ENCODE measurements at places on chromosomes 6 and 20.

DNA sequence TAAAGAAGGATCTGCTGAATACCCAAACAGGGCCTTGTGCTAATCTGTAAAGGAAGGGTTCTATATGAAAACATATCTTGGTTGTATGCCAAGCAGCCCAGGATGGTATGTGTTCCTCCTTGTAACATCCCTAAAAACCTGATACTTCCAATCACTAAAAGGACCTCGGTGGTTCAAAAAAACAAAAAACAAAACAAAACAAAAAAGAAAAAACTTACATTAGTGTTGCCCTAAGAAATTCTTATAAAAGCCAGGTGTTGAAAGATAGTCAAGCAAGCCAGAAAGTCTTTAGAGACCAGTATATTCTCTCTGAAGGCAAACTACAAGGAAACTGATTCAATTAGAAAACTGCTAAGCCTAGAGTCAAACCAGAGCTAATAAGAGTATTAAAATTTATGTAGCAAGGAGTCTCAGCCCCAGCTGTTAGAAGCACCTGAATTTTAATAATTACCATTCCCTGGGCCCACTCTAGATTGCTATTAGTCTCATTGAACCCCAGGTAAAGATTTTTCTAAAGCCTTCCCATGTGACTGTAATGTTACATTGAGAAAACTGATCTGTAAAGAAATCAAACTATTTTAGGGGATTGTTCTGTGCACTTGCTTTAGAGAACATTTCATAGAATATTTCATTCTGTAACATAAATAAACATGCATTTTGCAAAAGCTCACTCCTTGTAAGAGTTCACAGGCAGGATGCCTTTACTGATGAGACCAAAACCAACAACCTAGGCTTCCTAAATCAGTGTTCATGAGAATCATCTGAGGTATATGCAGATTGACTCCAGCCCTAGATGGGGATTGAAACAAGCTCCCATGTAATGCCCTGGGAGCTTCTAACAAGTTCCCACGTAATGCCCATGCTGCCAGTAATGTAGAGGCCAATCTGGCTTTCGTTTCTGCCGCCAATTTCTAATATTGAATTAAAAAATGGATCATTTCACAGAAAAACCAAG, 95.2 kb upstream of the BTN3A2 start:
- peaks cover 3% of the 10 kb centered on the region for H3K27me3 ChIP-seq
- H3K4me1 ChIP-seq, result peaks cover 21% of the 10 kb centered on the region
- H3K4me3 ChIP-seq, result no peak overlapping the region
- DNase-seq, result no peak
- H3K36me3 ChIP-seq, result peaks cover 3% of the 10 kb centered on the region

DNA sequence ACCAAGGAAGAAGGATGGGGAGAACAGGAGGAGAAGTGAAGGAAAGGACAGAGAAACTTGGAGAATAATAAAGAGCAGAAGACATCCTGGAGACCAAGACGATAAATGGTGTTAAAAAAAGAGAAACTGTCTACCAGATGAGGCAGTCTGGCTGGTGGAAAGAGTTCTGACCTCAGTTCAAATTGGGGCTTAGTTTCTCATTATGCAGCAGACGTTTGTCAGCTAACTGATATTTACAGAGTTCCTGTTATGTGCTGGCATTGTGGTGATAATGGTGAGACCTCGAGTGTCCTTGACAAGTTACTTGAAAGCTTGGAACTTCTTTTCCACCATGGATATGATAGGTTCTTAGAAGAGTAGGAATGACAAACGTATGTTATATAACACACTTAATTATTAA, 142.7 kb downstream of the LRRC1 start:
- no peak overlapping the region for H3K27ac ChIP-seq
- DNase-seq, result no peak
- peaks cover 18% of the 10 kb centered on the region for H3K4me1 ChIP-seq
- no peak overlapping the region for H3K4me3 ChIP-seq
- H3K36me3 ChIP-seq, result no peaks in the 10 kb centered on the region
- H3K27me3 ChIP-seq, result peaks cover 16% of the 10 kb centered on the region

DNA sequence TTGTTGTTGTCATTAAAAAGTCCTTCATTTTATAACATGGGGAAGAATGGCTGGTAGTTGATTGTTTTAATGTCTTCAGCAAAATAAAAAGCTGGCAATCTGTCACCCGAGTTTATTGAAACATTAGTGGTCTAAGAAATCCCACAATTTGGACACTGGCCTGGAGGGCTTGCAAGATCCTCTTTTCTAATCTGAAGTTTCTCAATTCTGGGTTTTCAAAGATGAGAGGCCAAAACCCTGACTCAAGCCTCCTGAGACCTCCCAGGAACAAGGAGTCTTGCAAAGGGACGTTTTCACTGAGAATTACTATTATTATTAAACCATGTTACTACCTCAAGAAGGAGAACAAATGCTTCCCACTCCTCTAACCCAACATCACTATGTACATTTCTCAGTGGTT, 19.5 kb downstream of the MAP1LC3A start:
- H3K36me3 ChIP-seq, result peaks cover 21% of the 10 kb centered on the region
- peaks cover 25% of the 10 kb centered on the region for H3K4me1 ChIP-seq
- no peak overlapping the region for H3K4me3 ChIP-seq
- no peak overlapping the region for H3K27ac ChIP-seq
- no peaks in the 10 kb centered on the region for H3K27me3 ChIP-seq

- no peak overlapping the region for H3K27ac ChIP-seq
- no peak overlapping the region for H3K4me3 ChIP-seq
- no peak for DNase-seq
Observed at GRCh38 chr6:129141499-129141898, 258.6 kb downstream of the LAMA2 start.

DNA sequence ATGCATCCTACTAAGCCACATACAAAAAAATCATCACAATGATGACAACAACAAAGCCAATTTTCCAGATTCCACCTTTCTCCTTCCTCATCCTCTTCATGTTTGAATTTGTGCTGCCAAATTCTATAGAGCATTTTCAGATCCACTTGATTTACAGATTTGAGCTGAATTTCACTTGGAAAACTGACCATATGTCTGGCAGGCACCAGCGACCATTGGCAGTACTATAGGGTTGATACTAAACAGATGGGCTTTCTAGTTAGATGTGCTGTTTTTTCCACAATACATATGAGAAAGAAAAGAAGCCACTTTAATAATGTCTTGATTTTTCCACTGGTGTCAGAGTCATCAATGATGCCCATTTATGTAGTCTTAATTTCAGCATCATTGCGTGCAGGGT, 127.0 kb downstream of the PHACTR3 start:
- H3K36me3 ChIP-seq, result no peaks in the 10 kb centered on the region
- H3K4me3 ChIP-seq, result no peak overlapping the region
- no peak overlapping the region for H3K27ac ChIP-seq
- no peak for DNase-seq
- H3K4me1 ChIP-seq, result no peaks in the 10 kb centered on the region
- H3K27me3 ChIP-seq, result no peaks in the 10 kb centered on the region

- no peak overlapping the region for H3K4me3 ChIP-seq
- no peak overlapping the region for H3K27ac ChIP-seq
- H3K36me3 ChIP-seq, result no peaks in the 10 kb centered on the region
- no peaks in the 10 kb centered on the region for H3K4me1 ChIP-seq
Observed at GRCh38 chr6:144327081-144327480, 41.9 kb downstream of the UTRN start.

DNA sequence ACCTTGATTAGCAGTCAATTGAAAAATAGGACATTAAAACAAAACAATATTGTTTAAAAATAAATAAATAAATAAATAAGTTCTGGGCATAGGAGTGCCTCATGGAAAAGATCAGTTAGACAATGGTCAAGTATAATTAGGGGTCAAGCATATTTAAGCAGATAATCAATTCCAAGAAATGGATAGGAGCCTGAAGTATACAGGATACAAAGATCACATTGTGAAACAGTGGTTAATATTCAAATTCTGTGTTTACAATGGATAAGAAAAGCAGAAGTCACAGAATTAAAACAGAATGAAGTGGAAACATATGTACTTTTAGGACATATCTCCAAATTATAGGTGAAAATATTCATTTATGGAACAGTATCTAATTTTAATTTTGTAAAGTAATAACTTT, 1028.6 kb upstream of the CITED2 start:
- no peaks in the 10 kb centered on the region for H3K27me3 ChIP-seq
- H3K36me3 ChIP-seq, result peaks cover 2% of the 10 kb centered on the region
- no peak overlapping the region for H3K27ac ChIP-seq
- H3K4me1 ChIP-seq, result no peaks in the 10 kb centered on the region

GRCh38 chr6:156852147-156852857, 75.1 kb downstream of the ARID1B start:
- H3K27me3 ChIP-seq, result no peaks in the 10 kb centered on the region
- no peak for DNase-seq
- H3K4me1 ChIP-seq, result peaks cover 89% of the 10 kb centered on the region
- no peak overlapping the region for H3K4me3 ChIP-seq
- peaks cover 3% of the 10 kb centered on the region for H3K36me3 ChIP-seq

- no peak for DNase-seq
- peaks cover 75% of the 10 kb centered on the region for H3K4me1 ChIP-seq
- no peaks in the 10 kb centered on the region for H3K27me3 ChIP-seq
- H3K27ac ChIP-seq, result peak overlapping the region; percentile 100
- H3K36me3 ChIP-seq, result peaks cover 58% of the 10 kb centered on the region
Observed at GRCh38 chr6:33273924-33274902, 2.3 kb downstream of the RPS18 start.

DNA sequence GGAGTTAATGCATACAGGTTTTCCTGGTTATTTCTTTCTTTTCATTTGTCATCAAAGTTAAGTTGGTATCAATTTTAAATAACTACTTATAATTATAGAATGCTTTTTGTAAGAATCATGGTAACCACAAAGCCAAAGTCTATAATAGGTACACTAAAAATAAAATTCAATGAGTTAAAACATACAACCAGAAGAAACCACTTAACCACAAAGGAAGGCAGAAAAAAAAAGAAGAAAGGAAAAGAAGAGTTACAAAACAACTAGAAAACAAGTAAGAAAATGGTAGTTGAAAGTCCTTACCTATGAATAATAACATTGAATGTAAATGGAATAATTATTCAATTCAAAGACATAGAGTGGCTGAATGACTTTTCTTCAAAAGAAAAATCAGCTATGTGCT, 45.6 kb downstream of the THBS2 start:
- no peak for DNase-seq
- no peak overlapping the region for H3K27ac ChIP-seq

DNA sequence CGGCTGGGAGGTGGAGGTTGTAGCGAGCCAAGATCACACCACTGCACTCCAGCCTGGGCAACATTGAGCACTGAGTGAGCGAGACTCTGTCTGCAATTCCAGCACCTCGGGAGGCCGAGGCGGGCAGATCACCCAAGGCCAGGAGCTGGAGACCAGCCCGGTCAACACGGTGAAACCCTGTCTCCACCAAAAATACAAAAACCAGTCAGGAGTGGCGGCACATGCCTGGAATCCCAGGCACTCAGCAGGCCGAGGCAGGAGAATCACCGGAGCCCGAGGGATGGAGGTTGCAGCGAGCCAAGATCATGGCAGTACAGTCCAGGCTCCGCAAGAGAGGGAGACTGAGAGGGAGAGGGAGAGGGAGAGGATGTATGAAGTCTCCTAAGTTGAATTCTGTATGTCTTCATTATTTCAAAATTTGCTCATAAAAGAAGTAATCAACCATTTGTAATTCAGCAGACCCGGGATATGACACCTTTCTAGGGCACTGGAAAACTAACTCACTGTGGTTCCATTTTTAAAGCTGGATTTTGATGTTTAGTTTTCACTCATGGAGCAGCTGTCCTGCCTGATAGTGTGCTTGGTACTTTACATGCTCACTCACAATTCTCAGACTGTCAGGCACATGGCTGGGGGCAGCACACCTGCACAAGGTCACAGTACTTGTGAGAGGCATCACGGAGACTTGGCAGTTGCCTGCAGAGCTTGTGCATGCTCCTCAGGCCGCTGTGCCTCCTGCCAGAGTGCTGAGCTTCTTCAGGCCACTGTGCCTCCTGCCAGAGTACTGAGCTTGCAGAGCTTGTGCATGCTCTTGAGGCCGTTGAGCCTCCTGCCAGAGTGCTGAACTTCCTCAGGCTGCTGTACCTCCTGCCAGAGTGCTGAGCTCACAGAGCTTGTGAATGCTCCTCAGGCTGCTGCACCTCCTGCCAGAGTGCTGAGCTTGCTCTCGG, 106.2 kb downstream of the ERMARD start:
- no peak for DNase-seq
- H3K27me3 ChIP-seq, result no peaks in the 10 kb centered on the region
- H3K4me3 ChIP-seq, result no peak overlapping the region

DNA sequence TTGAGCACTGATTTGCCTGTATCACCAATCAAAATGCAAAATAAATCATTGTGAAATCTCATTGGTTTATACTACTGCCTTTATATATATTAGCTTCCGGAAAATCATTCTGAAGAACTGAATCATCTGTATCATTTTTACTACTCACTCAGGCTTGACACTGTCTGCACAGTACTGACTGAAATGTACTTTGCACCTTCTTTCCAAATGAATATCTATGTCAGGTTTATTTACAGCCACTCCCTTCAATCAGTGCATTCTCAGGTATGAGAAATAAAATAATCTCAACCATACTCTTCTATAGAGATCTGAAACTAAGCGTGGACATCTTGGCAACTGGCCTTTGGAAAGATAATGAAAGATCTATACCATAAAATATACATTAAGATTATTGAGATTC, 2.7 kb downstream of the KHDRBS2 start:
- peaks cover 17% of the 10 kb centered on the region for H3K27me3 ChIP-seq
- peaks cover 3% of the 10 kb centered on the region for H3K4me1 ChIP-seq
- DNase-seq, result no peak
- H3K4me3 ChIP-seq, result no peak overlapping the region
- H3K36me3 ChIP-seq, result no peaks in the 10 kb centered on the region
- H3K27ac ChIP-seq, result no peak overlapping the region

Measured in activated naive CD8-positive, alpha-beta T cell treated with anti-CD3 and anti-CD28 coated beads, Interleukin-2, amount 50 U/mL, for 24 hours (primary cell).